Stimulated activated CD4-positive, alpha-beta T cell treated with anti-CD3 and anti-CD28 coated beads, Interleukin-15, amount 100 ng/mL, for 1 hour (primary cell): ENCODE measurements at places on chromosomes 4 and X.

DNA sequence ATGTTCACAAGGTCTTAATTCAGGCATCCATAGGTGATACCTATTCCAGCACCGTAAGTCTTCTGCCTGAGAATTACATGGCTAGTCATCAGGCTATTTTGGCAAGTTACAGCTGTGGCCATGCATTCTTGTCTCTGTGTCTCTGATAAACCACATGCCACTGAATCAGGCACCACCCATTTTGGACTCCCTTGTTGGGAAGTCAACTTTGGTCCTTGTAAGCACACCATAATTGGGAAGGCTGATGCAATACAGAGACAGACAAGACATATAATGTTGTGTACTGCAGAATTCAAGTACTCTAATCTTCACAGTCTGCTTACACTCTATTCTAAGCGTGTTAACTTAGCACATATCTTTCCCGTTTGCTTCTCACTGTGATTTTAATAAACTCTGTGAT lies 483.7 kb upstream of the FTHL17 start:
- DNase-seq = no peak

DNA sequence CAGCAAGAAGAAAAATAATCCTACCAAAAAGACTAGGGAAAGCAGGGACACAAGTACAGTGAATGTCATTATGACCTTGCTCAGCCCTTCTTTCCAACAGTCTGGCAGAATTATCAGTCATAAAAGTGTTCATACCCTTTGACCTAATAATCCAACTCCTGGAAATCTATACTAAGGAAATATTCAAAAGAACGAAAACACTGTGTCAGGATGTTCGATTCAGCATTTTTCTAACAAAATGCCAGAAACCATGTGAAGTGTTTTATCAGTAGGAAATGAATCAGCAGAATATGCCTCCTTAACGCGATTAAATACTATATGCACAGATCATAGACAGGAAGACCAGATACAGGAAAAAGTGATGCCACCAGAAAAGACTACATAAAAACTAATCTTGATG lies 16.2 kb upstream of the S100G start:
- no peak for DNase-seq

- no peak for DNase-seq
Measured at GRCh38 chrX:44945736-44946135, 72.7 kb downstream of the KDM6A start.

- no peak for DNase-seq
Measured at GRCh38 chr4:125091101-125091500, 223.7 kb upstream of the FAT4 start.

- no peak for DNase-seq
Measured at GRCh38 chr4:27662426-27662825, 801.8 kb downstream of the STIM2 start.

DNA sequence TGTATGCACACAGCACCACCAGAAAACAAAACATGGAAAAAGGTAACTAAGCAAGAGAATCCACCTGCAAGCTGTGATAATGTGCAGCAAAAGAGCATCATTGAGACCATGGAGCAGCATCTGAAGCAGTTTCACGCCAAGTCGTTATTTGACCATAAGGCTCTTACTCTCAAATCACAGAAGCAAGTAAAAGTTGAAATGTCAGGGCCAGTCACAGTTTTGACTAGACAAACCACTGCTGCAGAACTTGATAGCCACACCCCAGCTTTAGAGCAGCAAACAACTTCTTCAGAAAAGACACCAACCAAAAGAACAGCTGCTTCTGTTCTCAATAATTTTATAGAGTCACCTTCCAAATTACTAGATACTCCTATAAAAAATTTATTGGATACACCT lies 90.2 kb downstream of the TET2 start:
- no peak for DNase-seq

DNA sequence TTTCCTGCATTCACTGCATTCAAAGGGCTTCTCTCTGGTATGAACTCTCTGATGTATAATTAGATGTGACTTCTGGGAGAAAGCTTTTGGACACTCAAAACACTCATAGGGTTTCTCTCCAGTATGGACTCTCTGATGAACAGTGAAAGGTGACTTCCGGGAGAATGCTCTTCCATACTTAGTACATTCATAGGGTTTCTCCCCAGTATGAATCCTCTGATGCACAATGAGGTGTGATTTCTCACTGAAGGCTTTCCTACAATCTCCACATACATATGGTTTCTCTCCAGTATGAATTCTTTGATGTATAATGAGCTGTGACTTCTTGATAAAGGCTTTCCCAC lies 12.2 kb downstream of the ZNF630 start:
- no peak for DNase-seq

- DNase-seq = no peak
Measured at GRCh38 chr4:13944095-13944511, 316.6 kb upstream of the BOD1L1 start.

- DNase-seq = no peak
Measured at GRCh38 chrX:110734271-110734670, 61.3 kb downstream of the CHRDL1 start.

GRCh38 chr4:83993774-83994173 lies 457.9 kb downstream of the GPAT3 start:
- DNase-seq = no peak

GRCh38 chr4:121217351-121217750 lies 53.2 kb upstream of the TNIP3 start:
- DNase-seq = no peak

GRCh38 chr4:163523791-163524365 lies 29.4 kb downstream of the TMA16 start:
- no peak for DNase-seq
